ENCODE measurements at places on chromosomes 7 and 10. TPM values are rescaled to one million over a fixed set of nuclear protein-coding genes. Genes with fewer than 3 reads are reported as not detected.

Gene LRRD1
- total RNA-seq: not detected

Gene GOLGA7B
- total RNA-seq: 3.2 TPM

Gene TWNK
- total RNA-seq: 7.5 TPM

Gene NPFFR1
- total RNA-seq: not detected

Gene SP4
- total RNA-seq: 17.3 TPM

Gene ADCYAP1R1
- 2.6 TPM for total RNA-seq

Gene PRKCQ
- 0.98 TPM for total RNA-seq

Gene PCBD1
- 93.9 TPM for total RNA-seq

Gene SP8
- total RNA-seq: not detected

Gene TMEM270
- not detected for total RNA-seq

Gene PSPH
- total RNA-seq: 11.4 TPM

Gene PIK3AP1
- total RNA-seq: 14.2 TPM

Gene TMEM60
- total RNA-seq: 17.9 TPM

Gene AKR1C4
- not detected for total RNA-seq

GRCh38 chr7:15836651-15837050 is 150.2 kb upstream of the MEOX2 start:
- no peaks in the 10 kb centered on the region for H3K4me1 ChIP-seq
- no peak for DNase-seq

DNA sequence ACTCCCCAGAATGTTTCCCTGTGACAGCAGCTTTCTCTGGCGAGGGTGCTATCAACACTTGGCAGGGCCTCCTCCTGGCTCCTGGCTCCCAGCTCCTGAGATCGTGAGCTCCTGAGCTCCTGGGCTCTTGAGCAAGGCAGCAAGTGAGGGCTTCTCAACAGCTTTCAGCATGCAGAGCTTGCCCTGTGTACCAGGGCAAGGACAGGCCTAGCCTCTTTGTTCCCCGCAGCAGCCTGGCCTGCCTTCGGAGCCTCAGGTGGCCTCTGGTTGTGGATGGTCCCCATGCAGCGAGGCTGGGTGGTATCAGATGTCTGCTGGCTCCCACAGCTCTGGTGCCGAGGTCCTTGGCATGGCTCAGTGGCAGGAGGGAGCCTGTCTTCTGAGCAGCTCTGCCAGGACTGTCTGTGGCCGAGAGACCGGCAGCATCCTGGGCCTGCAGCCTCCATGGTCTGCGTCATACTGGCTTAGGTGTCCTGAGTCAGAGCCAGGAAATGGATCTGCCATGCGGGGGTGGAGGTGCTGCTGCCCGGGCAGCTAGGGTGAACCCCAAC is 44.2 kb downstream of the ZMIZ1 start:
- H3K36me3 ChIP-seq: no peaks in the 10 kb centered on the region
- peak overlapping the region; percentile 24 for H3K4me3 ChIP-seq
- H3K27ac ChIP-seq: peak overlapping the region; percentile 78
- H3K27me3 ChIP-seq: no peaks in the 10 kb centered on the region

DNA sequence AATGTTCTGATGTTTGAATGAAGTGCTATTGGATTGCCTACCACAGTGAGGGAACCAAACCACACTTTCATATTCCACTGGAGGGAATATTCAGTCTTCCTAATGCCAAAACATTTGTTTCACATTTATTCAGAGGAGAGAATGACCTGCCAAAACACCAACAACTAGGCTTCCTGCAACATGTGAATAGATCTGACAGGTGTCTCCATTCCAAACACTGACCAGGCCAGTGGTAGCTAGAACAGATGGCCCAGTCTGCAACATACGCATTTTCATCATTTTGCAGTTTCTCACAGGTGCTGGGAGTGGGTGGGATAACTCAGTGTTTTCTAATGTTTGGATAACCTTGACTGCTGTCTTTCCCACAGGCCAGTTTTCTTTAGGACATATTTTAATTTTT is 110.0 kb downstream of the RELN start:
- no peak overlapping the region for H3K4me3 ChIP-seq
- DNase-seq: no peak
- no peaks in the 10 kb centered on the region for H3K27me3 ChIP-seq
- no peaks in the 10 kb centered on the region for H3K36me3 ChIP-seq
- H3K27ac ChIP-seq: no peak overlapping the region
- H3K4me1 ChIP-seq: no peaks in the 10 kb centered on the region

- no peaks in the 10 kb centered on the region for H3K36me3 ChIP-seq
- no peak for DNase-seq
- no peaks in the 10 kb centered on the region for H3K4me1 ChIP-seq
- no peak overlapping the region for H3K4me3 ChIP-seq
These were observed 60.2 kb downstream of the ZNF277 start for GRCh38 chr7:112266595-112267270.

DNA sequence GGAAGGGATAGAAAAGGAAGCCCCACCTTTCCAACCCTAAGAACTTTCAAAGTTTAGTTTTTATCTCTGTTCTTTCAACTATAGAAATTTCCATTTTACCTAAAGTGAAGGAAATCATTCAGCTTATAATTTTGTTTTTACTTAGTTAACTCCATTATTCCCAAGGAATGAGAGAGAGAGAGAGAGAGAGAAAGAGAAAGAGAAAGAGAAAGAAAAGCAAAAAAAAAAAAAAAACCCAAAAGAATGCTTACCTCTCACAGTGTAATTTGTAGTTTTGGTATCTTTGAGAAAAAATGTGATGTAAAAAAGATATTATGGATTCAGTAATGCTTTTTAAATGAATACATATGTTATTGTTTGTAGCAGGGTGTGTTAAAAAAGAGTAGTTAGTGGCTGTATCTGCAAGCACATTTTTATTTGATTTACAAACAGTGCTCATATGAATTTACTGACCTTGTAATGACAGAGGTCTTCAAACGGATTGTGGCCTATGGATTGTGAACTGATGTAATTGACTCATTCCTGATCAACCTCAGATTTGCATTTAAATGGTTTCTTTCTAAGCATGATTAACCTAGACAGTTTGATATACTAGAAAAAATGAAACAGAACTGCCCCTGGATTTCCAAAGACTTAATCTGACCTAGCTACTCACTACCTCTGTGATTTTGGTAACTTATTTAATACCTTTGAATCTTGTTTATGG is 64.9 kb downstream of the LCOR start:
- no peaks in the 10 kb centered on the region for H3K36me3 ChIP-seq
- no peaks in the 10 kb centered on the region for H3K27me3 ChIP-seq
- no peak for DNase-seq
- no peak overlapping the region for H3K4me3 ChIP-seq

- H3K27me3 ChIP-seq: no peaks in the 10 kb centered on the region
- DNase-seq: no peak
- H3K4me1 ChIP-seq: no peaks in the 10 kb centered on the region
- H3K27ac ChIP-seq: no peak overlapping the region
- H3K4me3 ChIP-seq: no peak overlapping the region
These were observed 45.5 kb downstream of the GSAP start for GRCh38 chr7:77370606-77371005.

DNA sequence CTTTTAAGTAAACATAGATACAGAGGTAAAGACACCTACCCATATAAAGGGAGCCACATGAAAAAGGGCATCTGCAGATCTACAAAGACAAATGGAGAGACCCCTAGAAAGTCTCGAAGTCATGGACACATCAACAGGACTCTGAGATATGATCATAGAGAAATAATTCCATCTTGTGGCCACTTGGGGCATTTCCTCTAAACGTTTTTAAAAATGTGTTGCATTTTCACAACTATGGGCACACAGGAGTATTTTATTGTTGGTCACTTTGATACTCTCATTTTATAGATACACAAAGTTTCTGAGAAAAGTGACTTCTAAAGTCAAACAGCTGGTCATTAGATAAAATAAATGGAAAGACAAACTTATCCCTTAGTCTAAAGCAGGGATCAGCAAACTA is 87.1 kb downstream of the CRTAC1 start:
- no peak for DNase-seq
- no peaks in the 10 kb centered on the region for H3K27me3 ChIP-seq
- no peaks in the 10 kb centered on the region for H3K4me1 ChIP-seq
- no peak overlapping the region for H3K4me3 ChIP-seq
- H3K27ac ChIP-seq: no peak overlapping the region
- H3K36me3 ChIP-seq: no peaks in the 10 kb centered on the region

Measured in breast epithelium (tissue), 4 donors.